Fibroblast of skin of left quadriceps (primary cell): ENCODE measurements at places on chromosomes 4 and X.

GRCh38 chr4:37446016-37446415, 201.5 kb downstream of the NWD2 start:
- no peak for DNase-seq

DNA sequence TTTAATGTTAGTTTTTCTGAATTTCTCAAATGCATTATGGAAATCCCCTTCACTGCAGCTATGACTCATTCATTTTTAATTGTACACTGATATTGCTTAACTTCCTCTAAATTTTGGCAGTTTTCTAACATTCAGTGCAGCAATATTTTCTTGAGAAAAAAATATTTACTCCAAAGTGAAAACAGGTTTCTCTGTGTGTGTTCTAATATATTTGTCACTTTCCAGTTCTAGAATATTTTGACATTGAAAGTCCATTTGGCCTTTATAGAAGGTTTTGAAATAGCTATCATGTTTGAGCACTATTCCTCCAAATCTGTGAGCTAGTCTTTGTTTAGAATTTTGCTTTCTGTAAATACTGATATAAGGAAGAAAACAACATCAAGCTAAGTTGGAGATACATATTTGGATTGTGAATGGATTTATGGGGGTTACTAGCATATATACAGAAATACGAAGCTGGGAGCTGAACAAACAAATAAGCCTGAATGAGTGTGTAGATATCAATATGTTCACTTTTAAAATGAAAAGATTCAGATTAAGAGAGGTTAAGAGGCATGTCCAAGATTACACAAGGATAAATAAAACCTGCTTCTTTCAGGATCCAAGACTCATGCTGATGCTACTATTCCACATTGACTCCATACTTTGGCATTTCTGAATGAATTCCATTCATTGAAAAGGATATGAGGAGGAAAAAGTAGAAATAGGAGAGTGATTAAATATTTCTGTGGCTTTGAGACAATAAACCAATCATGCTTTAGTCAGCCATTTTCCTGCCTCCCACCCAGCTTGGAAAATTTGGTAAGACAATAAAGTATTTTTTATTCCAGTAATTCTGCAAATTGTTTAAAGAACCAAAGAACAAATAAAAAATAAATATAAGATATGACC, 57.3 kb upstream of the SLIT2 start:
- peak; percentile 88 for DNase-seq

DNA sequence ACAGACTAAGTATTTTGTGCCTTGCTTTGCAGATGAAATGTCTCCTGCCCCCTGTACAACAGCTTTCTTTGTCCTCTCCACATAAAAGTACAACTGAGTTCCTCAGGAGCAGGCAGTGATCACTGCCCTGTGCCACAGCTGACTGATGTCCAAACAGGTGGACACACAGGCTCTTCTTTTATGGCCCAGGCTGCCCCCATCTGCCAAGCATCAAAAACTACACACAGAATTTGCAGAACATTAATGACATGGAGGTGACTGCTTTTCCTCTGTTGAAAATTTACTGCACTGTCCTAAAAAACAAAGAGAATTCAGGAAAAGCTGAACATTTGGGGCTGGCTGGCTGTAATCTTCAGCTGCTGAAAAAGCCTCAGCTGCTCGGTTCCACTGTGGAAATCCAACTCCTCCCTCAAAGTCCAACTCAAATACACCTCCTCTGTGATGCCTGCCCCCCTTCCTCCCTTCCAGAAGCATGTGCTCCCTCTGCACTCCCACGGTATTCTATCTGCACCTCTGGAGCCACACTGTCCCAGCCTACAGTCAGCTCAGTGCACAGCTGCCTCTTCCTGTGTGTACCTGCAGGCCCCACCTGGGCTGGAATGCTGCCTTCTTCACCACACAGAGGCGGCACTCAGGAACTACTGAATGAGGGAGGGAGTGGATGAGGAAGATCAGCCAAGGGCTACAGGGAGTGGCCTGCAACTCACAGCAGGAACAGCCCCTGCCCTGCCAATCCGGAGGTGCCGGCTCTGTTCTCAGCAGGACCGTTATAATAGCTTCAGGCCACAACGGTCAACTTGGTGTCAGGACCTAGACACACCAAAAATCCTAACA, 10.3 kb downstream of the AFAP1 start:
- no peak for DNase-seq

DNA sequence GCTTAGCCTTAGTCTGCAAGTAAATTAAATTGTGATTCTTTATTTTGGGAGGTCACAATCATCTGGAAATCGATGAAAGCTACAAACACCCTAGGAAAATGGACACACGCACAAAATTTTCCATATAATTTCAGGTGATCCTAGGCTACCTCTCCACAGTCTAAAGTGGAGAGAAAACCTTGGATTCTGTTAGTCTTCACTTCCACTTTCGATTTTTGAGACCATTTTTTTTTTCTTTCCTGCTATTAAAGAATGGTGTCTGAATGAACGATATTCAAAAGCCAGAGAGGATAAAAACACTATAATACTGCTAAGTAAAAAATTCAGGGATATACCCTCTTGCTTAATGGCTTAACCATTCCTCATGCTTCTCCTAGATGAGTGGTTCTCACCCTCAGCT, 1.7 kb downstream of the FBXL5 start:
- no peak for DNase-seq

GRCh38 chr4:7656244-7656800, 221.6 kb upstream of the PSAPL1 start:
- DNase-seq, result no peak

GRCh38 chr4:98625920-98626319, 32.5 kb downstream of the TSPAN5 start:
- DNase-seq, result no peak

- DNase-seq, result no peak
Observed at GRCh38 chr4:14920237-14920636, 82.0 kb upstream of the CPEB2 start.

- DNase-seq, result no peak
Observed at GRCh38 chr4:147843162-147843561, 111.3 kb downstream of the ARHGAP10 start.

DNA sequence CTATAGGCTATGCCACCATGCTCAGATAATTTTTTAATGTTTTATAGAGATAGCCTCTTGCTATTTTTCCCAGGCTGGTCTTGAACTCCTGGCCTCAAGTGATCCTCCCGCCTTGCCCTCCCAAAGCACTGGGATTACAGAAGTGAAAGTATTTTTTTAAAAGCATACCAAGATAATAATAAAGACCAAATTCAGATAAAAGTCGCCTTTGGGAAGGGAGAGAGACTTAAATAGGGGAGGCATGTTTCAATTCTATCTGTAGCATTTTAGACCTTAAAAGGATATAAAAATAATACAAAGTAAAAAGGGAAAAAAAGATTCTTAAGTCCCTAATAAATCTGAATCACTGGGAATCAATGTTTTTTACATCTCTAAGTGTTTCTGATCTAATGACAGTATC, 108.9 kb downstream of the AFAP1 start:
- DNase-seq, result no peak

GRCh38 chr4:182216005-182216404, 27.2 kb upstream of the TENM3 start:
- DNase-seq, result no peak

DNA sequence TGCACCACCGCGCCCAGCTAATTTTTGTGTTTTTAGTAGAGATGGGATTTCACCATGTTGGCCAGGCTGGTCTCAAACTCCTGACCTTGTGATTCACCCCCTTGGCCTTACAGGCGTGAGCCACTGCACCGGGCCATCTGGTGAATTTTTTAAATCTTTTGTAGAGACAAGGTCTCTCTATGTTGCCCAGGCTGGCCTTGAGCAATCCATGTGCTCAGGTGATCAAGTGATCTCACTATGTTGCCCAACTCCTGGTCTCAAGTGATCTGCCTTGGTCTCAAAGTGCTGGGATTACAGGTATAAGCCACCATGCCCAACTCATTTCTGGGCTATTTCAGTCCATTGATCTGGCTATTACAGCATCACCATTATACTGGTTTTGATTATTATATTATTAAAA, 22.2 kb upstream of the GALNT7 start:
- DNase-seq, result no peak

DNA sequence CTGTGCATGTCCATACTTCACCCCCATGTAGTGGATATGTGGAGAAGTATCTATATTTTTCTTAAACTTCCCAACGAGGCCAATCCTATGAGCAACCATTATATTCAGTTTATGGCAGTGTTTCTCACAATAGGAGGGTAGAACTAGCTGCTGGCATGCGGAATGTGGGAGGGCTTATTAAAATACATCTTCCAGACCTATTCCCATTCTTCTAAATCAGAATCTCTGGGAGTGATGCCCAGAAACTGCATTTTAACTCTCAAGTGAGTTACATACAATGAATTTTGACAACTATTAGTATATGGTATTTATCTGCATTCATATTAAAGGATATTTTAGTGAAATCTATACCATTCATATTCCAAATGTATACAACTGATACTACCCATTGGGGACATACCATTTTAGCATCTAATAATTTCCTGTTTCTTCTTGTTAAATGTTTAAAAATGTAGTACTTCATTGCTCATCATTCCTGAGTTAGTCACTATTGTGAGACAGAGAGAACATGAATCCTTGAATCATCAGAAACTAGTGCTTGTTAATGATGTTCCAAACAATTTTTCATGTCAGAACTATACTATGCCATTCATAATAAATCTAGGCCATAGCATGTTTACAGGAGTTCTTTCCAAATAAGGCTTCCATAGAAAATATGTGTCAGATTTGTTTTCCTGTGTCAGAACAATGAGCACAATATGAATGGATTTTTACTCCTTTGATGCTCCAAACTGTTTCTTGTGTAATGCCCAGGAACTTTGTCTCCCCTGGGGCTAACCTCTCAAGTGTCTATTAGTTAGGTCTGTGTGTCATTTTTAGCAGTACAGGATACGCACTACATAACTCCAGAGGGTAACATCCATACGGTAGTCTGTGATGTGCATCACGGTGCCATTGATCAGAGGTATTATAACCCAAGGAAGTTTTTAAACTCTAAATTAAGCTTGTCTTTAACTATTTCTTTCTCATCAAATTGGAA, 198.8 kb upstream of the BMP3 start:
- peak; percentile 19 for DNase-seq

DNA sequence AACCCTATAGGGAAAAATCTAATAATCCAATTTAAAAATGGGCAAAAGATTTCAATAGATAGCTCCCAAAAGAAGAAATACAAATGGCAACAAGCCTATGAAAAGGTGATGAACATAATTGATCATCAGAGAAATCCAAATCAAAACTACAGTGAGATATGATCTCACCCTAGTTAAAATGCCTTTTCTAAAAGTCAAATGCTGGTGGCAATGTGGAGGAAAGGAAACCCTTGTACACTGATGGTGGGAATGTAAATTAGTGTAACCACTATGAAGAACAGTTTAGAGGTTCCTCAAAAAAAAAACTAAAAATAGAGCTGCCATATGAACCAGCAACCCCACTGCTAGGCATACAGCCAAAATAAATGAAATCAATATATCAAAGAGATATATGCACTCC, 44.5 kb downstream of the STPG2 start:
- DNase-seq, result no peak

DNA sequence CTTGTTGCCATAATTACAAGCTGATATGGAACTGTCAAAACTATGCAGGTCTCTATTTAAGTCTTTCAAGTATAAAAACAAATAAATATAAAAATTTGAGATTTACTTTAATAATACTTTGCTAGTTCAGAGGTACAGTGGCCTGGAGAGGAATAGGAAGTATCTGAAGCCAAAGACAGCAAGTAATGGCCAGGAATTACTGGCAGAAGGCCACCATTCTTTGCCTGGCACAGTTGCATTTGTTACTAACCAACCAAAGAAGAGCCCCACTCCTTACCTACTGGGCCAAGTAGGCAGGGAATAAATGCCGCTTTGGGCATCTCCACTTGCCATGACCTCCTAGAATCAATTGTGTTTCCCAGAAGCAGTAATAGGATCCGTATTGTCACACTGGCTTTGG, 13.8 kb upstream of the ADAMTS3 start:
- no peak for DNase-seq

- DNase-seq, result no peak
Observed at GRCh38 chr4:2393353-2394270, 24.8 kb downstream of the ZFYVE28 start.

DNA sequence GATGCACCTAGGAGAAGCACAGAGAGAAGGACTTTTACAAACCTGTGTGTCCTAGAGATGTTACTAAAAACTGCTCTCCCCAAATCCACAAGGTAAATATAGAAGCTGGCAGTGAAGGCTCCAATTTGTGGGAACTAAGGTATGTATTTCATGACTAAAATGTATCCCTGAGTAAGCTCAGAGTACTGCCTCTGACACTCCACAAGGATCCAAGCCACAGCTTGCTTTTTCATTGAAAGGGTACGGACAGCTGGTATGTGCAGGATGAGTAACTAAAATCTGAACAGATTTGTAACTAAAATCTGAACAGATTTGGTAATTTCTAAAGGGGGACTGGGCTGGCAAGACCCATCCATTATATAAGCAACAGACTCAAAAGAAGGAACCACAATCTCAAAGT, 187.6 kb downstream of the DCLK2 start:
- no peak for DNase-seq

GRCh38 chr4:126752126-126752525, 880.6 kb upstream of the INTU start:
- no peak for DNase-seq

- DNase-seq, result no peak
Observed at GRCh38 chr4:38040619-38041018, 80.4 kb downstream of the PTTG2 start.

DNA sequence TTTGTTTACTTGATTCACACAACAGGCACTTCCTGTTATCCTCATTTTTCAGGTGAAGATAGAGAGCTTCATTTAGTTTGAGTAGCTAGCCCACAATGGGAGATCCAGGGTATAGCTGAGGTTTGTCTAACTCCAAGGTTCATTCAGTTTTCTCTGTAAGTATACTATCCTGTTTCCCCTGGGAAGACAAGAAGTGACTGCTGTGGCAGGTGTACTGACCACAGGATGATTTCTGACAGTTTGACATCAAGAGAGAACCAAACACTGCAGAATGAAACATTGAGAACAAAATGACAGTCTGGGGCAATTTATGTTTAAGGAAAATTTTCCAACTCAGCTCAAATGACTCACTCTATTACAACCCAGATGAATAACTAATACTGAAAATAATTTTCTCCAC, 958.0 kb downstream of the STPG2 start:
- DNase-seq, result no peak

DNA sequence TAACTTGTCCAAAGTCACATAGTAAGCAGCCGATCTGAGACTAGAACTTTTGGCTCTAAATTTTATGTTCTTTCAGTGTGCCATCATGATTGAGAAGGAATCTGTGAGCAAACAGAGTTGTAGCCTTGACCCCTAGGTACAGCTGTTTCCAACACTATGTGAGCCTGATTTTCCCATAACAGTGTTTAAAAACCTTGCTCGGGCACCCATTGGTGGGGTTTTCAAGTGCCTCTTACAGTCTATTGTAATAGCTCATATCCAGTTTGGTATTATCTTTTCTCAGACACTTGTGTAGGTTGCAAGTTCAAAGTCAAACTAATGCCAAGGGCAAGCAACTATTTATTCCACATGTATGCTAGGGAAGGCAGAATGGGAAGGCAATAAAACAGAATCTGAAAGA, 467.9 kb downstream of the INPP4B start:
- no peak for DNase-seq

GRCh38 chr4:38523524-38524448, 140.2 kb upstream of the KLF3 start:
- DNase-seq, result no peak

GRCh38 chrX:139327355-139327754, 203.2 kb upstream of the F9 start:
- DNase-seq, result no peak
